NCI-H1694 (cell line): ENCODE measurements at places on chromosomes 12 and 14.

DNA sequence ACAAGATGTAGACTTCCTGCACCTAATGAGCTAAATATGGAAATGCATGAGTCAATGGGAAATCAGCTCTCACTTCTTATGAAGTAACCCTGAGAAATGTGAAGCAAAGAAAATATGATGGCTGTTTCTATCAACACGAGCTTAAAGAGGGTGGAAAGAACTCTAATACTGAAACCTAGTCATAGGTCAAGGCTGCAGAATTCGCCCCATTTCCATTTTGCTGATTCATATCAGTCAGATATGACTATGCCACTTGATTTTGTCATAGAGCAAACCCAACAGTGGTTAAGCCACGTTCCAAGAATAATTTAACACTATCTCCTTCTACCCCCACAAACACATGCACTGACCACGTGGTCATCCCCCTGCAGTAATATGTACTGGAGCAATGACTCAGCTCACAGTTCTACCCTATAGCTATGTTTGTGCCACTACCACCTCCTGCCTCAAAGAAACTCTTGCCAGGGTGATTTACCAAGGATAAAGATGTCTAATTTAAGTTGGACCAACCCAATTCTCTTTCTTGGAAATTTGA lies 157.5 kb downstream of the TMTC3 start:
- DNase-seq = no peak

DNA sequence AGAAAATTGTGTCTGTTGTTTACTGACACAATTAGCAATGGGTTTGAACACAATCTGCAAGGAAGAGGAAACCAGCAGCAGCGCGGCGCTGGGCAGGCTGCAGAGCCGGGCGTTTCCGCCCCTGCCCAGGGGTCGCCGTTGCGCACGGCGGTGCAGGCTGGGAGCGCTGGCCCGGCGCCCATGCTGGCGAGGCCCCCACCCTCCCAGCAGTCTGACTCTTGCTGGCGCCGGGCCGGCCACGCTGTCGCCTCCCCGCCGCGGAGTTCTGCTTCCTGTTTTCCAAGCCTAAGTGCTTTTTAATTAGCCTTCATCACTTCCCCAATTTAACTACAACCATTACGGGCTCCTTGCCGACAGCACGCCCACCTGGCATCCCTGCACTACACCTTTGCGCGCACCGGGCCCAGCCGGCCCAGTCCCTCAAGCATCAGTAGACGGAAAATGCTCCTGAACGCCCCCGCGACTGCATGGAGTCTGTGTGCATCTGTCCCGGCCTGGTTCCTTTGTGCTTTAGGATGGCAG lies 212.1 kb downstream of the GXYLT1 start:
- DNase-seq = peak; percentile 53

DNA sequence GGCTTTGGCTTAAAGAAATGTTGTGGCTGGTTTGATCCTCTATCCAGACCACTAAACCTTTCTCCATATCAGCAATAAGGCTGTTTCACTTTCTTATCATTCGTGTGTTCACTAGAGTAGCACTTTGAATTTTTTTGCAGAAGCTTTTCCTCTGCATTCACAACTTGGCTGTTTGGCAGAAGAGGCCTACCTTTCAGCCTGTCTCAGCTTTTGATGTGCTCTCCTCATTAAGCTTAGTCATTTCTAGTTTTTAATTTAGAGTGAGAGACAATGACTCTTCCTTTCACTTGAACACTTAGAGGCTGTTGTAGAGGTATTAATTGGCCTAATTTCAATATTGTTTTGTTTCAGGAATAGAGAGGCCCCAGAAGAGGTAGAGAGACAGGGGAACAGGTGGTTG lies 13.8 kb downstream of the KCNMB4 start:
- no peak for DNase-seq

DNA sequence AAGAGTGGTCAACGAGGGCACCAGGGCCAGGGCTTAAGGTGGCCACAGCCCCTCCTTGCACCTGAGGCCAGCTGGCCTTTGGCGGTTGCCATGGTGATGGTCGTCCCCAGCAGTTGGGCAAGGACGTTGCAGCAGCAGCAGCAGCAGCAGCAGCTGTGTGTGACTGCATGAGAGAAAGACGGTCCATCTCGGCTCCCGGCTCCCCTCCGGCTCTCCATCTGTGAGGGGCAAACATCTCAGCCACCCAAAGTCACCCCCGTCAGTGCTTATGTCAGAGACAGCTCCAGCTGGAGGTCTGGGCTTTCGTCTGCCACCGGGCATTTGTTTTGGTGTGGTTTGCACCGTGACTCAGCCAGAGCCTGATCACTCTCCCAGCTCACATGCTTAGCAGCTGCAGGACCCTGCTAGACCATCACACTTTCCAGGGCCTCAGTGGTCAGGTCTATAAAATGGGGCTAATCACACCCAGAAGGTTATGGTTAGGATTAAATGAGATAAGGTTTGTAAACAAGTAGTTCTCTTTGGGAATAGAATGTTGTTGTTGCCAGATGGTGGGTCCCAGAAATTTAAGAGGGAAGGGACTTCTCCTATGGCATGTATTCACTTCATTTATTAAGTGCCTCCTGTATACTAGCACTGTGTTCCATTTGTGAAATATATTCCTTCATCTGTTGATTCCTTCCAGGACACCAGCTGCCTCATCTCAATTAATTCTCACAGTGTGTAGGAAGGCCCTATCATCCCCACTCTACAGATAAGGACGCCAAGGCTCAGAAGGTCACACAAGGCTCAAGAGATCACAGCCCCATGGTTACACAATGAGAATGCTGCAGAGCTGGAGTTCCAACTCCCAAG lies 212.6 kb upstream of the LHX5 start:
- DNase-seq = peak; percentile 78

DNA sequence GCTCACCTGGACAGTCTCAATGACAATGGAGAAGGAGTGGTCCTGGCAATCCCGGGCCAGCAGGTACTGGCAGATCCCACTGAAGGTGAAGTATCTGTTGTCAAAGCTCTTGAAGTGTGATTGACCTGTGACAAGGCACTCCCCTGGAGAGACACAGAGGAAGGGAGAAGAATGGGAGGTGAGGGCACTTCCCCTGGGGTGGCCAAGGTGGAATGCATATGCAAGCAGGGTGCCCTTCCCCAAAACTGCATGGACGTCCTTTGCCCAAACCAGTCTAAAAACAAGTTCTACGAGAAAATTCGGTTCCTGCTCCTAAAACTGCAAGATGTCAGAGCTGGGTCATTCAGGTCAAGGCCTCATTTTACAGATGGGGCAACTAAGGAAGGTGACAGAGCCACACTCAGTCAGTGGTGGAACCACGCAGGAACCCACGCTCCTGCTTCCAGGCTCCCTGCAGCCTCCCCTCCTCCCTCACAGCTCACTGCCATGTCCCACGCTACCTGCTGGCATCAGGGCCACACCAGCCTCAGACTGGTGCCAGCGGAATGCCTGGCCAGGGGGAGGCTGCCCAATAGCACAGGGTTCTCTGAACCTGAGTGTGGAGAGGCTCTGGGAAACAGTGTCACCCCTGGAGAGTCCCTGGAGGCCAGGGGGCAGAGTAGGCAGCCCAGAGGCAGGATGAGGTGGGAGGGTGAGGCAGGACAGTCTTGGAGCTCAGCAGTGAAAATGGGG lies 59.2 kb downstream of the VWF start:
- no peak for DNase-seq

GRCh38 chr12:1937481-1938224 lies 19.2 kb upstream of the CACNA2D4 start:
- no peak for DNase-seq

GRCh38 chr14:104582005-104582404 lies 2.4 kb downstream of the C14orf180 start:
- DNase-seq = no peak

- DNase-seq = peak; percentile 85
Observed at GRCh38 chr12:27869567-27869966, 89.5 kb upstream of the MANSC4 start.

DNA sequence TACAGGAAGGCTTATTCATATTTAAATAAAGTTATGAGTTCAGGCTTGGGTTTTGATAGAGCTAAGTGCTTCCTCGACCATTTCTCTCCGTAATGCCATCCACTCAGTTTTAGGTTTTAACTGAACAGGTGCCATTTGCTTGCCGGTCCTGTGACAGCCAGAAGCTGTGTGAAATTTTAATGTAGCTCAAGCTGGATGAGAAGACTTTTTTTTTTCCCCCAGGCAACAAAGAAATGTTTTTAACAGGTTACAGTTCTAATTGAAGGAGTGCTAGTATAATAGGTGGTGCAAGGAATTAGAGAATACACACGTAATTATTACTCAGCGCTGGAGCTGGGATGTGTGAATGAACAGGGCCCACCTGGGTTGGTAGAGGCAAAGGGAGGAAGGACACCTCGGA lies 502.3 kb downstream of the AACS start:
- DNase-seq = no peak

DNA sequence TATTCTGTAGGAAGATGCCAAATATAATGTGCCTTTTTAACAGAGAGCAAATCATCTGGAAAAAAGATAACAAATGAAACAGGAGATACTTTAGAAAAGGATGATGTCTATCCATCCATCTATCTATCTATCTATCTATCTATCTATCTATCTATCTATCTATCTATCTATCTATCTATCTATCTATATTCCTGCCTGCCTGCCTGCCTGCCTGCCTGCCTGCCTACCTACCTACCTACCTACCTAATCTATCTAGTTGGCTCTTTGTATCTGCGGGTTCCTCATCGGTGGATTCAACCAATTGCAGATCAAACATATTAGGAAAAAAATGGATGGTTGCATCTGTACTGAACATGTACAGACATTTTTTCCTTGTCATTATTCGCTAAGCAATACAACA lies 11.0 kb downstream of the PTPRB start:
- DNase-seq = no peak

- DNase-seq = no peak
Observed at GRCh38 chr12:54956818-54957641, 27.5 kb downstream of the TESPA1 start.

DNA sequence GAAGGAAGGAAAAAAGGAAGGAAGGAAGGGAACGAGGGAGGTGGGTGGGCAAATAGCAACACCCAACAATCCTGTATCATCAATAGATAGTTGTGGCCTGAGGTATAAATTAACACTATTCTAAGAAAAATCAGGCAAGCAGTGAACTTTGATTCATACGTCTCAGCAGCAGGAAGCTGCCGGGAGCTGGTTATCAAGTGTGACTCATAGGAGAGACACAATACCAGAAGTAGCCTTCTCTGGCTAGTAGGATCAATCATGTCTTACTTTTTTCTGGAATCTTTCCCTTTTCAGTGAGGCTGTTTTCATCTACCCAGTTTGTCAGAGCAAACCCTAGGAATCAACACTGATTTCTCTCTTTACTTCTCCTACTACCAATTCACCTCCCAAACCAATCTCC lies 780.5 kb downstream of the NRXN3 start:
- DNase-seq = no peak

DNA sequence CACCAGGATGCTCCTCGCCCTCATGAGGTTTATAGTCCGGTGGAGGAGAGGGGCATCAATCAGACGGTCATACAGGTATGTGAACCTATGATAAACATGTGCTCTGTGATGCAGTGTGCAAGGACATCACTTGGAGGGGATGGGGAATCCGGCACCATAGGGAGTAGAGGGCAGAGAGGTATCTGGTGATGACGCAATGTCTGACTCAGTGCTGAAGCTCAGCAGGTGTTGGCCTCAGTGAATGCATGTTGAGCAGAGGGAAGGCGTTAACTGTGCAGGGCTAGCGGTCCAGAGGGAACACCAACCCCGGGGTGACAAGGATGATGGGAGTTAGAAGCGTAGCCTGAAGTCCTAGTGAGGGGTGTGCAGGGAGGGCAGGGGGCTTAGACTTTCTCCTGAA lies 200.9 kb downstream of the TMEM132C start:
- no peak for DNase-seq

GRCh38 chr14:23392613-23393012 lies 15.5 kb downstream of the MYH6 start:
- DNase-seq = no peak

- no peak for DNase-seq
Observed at GRCh38 chr12:101698800-101699347, 1.4 kb downstream of the CHPT1 start.

- DNase-seq = no peak
Observed at GRCh38 chr12:130880411-130880885, 8.6 kb downstream of the RAN start.

DNA sequence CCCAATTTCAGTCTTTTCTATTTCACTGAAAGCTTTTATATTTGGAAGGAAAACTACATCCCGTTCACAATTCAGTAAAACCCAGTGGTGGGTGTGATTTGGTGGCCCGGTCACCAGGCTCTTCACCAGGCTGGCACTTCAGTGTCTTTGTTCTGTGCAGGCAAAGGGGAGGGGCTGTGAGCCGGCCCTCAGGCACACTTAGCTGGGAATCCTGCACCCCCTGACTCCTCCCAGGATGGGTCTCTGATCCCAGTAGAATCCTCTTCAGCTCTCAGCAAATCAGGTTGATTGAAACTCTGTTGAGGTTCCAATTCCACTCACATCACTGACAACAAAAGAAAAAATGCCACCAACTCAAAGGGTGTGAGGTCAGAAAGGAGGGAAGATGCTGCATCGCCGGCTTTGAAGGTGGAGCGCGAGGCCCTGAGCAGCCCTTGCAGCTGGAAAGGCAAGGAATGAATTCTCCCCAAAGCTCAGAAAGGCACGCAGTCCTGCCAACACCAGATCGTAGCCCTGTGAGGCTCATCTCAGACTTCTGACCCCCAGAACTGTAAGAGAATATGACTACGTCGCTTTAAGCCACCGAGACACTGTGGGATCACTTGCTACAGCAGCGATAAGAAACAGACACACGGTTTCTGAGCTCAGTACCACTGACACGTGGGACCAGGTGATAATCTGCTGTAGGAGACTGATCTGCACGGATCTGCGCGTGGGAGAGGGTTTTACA lies 166.6 kb downstream of the PIWIL1 start:
- no peak for DNase-seq

- no peak for DNase-seq
Observed at GRCh38 chr12:26360062-26360461, 164.7 kb downstream of the SSPN start.

DNA sequence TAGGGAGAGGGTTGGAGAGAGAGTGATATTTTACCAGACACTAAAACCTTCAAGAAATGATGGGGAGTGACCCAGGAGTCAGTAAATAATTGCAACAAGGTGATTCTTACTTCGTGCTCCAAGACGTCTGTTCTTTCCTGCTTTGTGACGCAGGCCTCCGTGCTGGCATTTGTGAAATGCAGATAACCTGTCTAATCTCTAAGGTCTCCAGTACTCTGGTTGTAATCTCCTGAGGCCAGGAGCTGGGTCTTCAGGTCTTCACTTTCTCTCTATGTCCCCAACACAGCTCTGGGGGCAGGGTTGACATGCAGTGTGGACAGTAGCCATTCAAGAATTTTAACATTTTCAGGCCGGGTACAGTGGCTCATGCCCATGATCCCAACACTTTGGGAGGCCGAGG lies 53.1 kb downstream of the CD9 start:
- no peak for DNase-seq

DNA sequence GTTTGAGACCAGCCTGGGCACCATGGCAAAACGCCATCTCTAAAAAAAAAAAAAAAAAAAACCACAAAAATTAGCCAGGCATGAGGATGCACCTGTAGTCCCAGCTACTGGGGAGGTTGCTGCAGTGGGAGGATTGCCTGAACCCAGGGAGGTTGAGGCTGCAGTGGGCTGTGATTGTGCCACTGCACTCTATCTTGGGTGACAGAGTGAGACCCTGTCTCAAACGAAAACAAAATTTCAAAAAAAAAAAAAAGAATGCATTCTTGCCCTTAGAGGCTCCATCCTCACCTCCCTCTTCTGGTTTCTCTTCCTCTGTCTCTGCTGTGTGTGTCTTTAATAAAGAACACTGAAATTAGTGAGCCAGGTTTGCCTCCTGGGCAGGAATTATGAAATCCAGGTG lies 107.8 kb downstream of the VCPKMT start:
- no peak for DNase-seq

- no peak for DNase-seq
Observed at GRCh38 chr12:128076188-128076587, 190.8 kb upstream of the TMEM132C start.
